ENCODE measurements at places on chromosomes 5 and 9. TPM values are rescaled to one million over a fixed set of nuclear protein-coding genes. Genes with fewer than 3 reads are reported as not detected.
A peak's percentile ranks its signal among the peaks of the same experiment; 100 is the strongest.

DNA sequence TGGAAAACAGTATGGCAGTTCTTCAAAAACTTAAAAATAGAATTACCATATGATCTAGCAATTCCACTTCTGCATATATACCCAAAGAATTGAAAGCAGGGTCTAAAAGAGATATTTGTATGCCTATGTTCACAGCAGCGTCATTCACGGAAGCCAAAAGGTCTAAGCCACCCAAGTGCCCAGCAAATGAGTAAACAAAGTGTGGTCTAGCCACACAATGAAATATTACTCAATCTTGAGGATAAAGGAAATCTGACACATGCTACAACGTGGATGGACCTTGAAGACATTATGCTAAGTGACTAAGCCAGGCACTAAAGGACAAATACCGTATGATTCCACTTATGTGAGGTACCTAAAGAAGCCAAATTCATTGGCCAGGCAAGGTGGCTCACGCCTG is 11.1 kb upstream of the MED27 start:
- H3K27ac ChIP-seq = no peak overlapping the region
- H3K36me3 ChIP-seq = no peaks in the 10 kb centered on the region
- H3K4me1 ChIP-seq = peaks cover 4% of the 10 kb centered on the region
- no peak for DNase-seq
- H3K27me3 ChIP-seq = peaks cover 22% of the 10 kb centered on the region

Gene STKLD1
- total RNA-seq = 0.52 TPM

- no peak overlapping the region for H3K27ac ChIP-seq
- H3K27me3 ChIP-seq = no peaks in the 10 kb centered on the region
- no peak for DNase-seq
Measured at GRCh38 chr5:113052041-113052795, 75.6 kb downstream of the DCP2 start.

GRCh38 chr5:168706655-168707069 is 127.5 kb upstream of the PANK3 start:
- H3K4me3 ChIP-seq = no peak overlapping the region
- DNase-seq = peak; percentile 40
- H3K4me1 ChIP-seq = no peaks in the 10 kb centered on the region
- H3K36me3 ChIP-seq = no peaks in the 10 kb centered on the region
- no peak overlapping the region for H3K27ac ChIP-seq

Gene TICAM2
- 0.27 TPM for total RNA-seq

DNA sequence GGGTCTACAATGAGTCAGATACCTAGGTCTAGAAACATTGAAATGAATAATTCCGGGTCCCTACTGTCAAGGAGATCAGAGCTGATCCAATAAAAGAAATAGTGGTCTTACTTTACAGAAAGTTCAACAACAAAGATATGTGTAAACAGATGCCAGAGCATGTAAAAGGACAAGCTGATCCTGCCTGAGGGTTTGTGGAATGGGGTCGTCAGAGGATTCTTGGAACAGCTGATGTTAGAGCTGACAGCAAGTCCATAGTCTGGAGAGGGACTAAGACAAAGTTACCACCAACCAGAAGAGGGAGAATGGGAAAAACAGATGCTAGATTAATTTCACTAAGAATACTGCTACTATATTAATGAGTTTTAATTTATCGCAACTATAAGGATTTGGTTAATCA is 71.5 kb downstream of the FREM1 start:
- no peak overlapping the region for H3K4me3 ChIP-seq
- no peaks in the 10 kb centered on the region for H3K36me3 ChIP-seq
- no peak overlapping the region for H3K27ac ChIP-seq
- H3K27me3 ChIP-seq = peaks cover 4% of the 10 kb centered on the region
- H3K4me1 ChIP-seq = no peaks in the 10 kb centered on the region
- no peak for DNase-seq

GRCh38 chr5:170183816-170184687 is 48.7 kb upstream of the C5orf58 start:
- no peaks in the 10 kb centered on the region for H3K4me1 ChIP-seq
- no peaks in the 10 kb centered on the region for H3K36me3 ChIP-seq
- no peak overlapping the region for H3K4me3 ChIP-seq
- peak; percentile 66 for DNase-seq

DNA sequence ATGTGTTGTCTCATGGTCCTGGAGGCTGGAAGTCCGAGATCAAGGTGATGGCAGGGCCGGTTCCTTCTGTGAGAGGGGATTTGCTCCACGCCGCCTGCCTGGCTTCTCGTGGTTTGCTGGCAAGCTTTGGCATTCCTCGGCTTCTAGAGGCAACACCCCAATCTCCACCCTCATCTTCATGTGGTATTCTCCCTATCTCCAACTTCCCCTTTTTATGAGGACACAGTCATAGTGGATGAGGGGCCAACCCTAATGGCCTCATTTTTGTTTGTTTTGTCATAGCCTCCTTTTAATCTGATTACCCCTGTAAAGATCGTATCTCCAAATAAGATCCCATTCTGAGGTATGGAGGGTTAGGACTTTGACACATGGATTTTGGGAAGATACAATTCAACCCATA is 41.7 kb upstream of the CLK4 start:
- peaks cover 17% of the 10 kb centered on the region for H3K4me1 ChIP-seq
- no peak overlapping the region for H3K27ac ChIP-seq
- peaks cover 16% of the 10 kb centered on the region for H3K27me3 ChIP-seq

DNA sequence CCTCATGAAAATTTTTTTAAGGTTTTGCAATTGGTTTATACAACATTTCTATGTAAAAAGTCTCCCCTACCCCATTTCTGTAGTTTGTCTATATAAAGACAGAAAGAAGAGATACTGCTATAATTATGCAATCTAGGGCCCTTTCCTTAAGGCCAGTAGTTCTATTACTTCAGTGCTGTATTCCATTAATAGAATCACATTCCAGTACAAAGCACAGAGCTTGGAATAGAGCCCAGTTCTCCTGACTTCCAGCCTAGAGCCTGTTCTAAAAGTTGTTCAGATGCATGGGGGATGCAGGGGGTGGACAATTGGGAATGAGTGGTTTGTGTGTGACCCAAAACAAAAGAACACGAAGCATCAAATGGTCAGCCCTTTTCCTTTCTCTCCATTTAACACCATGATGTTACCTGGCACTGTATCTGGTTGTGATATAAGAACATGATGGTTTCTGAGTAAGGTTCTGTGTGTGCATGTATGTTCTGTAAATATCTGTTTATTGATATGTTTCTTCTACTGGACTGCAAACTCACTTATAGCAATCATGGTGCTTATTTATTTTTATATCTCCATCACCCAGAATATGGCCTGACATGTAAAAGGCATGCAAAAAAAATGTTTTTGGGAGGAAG is 8.2 kb upstream of the GRAMD2B start:
- H3K27ac ChIP-seq = no peak overlapping the region
- peaks cover 6% of the 10 kb centered on the region for H3K4me1 ChIP-seq
- DNase-seq = no peak
- no peaks in the 10 kb centered on the region for H3K36me3 ChIP-seq
- H3K27me3 ChIP-seq = no peaks in the 10 kb centered on the region

GRCh38 chr5:59238126-59238902 is 655.2 kb downstream of the PDE4D start:
- peaks cover 18% of the 10 kb centered on the region for H3K27me3 ChIP-seq
- H3K4me1 ChIP-seq = peaks cover 16% of the 10 kb centered on the region
- peak; percentile 11 for DNase-seq
- H3K4me3 ChIP-seq = no peak overlapping the region
- H3K27ac ChIP-seq = no peak overlapping the region

DNA sequence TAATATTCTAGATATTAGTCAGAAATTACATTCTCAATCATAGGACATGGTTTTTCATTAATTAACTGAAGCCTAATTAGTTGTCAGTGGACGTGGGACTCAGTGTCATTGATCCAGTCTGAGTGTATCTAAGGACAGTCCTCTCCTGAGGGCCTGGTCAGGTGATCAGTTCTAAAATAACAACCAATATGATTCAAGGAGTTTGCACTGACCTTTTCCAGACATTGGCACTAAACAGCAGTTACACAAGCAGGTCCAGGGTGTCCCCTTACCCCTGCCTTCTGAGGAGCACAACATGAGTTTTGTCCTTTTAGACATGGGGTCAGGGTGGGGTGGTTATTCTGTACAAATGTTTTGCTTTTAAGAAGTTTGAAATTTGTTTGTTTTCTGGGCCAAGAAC is 97.8 kb downstream of the CMYA5 start:
- no peaks in the 10 kb centered on the region for H3K36me3 ChIP-seq
- H3K27me3 ChIP-seq = peaks cover 2% of the 10 kb centered on the region
- no peaks in the 10 kb centered on the region for H3K4me1 ChIP-seq
- no peak overlapping the region for H3K4me3 ChIP-seq
- no peak overlapping the region for H3K27ac ChIP-seq
- no peak for DNase-seq

- H3K4me3 ChIP-seq = no peak overlapping the region
- peak overlapping the region; percentile 58 for H3K27ac ChIP-seq
- no peaks in the 10 kb centered on the region for H3K27me3 ChIP-seq
Measured at GRCh38 chr9:89527084-89527483, 29.2 kb upstream of the SEMA4D start.

GRCh38 chr9:77647267-77648233 is 572 bp downstream of the GNA14 start:
- no peaks in the 10 kb centered on the region for H3K36me3 ChIP-seq
- DNase-seq = peak; percentile 14
- no peak overlapping the region for H3K27ac ChIP-seq
- H3K4me1 ChIP-seq = peaks cover 10% of the 10 kb centered on the region
- H3K4me3 ChIP-seq = peak overlapping the region; percentile 68

Gene CNTNAP3
- not detected for total RNA-seq

DNA sequence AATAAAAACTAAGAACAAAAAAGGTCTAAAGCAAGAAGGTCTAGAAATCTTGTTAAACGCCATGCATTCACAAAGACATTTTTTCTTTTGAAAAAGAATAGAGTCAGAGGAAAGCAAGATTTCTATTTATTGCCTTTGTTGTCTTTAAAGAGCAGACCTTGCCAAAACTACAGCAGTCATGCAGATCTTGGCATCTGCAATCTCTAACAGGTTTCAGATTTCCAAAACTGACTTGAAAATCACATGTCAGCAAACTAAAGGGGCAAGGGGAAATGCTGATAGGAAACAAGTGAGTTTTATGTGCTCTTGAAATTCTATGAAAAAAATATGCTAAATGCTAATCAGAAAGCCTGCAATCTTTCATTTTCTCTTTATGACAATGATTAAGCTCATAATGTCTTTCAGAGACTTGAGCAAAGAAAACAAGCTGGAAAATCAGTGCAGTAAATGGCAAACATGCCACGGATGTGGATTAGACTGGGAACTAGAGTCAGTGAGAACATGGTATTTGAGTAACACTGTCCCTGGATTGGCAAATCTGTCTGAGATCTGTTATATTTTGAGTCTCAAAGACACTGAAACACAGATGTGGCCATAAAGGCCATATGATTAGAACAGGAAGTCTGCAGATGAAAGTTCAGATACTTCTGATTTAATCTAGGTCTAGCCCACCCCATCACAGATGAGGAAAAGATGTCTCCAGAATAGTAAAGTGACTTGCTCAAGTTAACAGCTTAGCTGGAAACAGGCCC is 361.4 kb upstream of the RPS23 start:
- DNase-seq = no peak
- H3K4me3 ChIP-seq = no peak overlapping the region
- no peaks in the 10 kb centered on the region for H3K36me3 ChIP-seq
- H3K27ac ChIP-seq = no peak overlapping the region

- H3K4me3 ChIP-seq = no peak overlapping the region
- H3K27ac ChIP-seq = no peak overlapping the region
- peaks cover 19% of the 10 kb centered on the region for H3K4me1 ChIP-seq
- H3K27me3 ChIP-seq = no peaks in the 10 kb centered on the region
- DNase-seq = no peak
Measured at GRCh38 chr9:7936996-7937395, 137.4 kb upstream of the DMAC1 start.

GRCh38 chr5:10352430-10353240 is 860 bp upstream of the MARCHF6 start:
- H3K4me3 ChIP-seq = peak overlapping the region; percentile 94
- no peaks in the 10 kb centered on the region for H3K27me3 ChIP-seq
- DNase-seq = peak; percentile 47
- peak overlapping the region; percentile 98 for H3K27ac ChIP-seq
- peaks cover 2% of the 10 kb centered on the region for H3K36me3 ChIP-seq
- peaks cover 31% of the 10 kb centered on the region for H3K4me1 ChIP-seq

GRCh38 chr9:68690088-68690487 is 15.0 kb upstream of the PIP5K1B start:
- no peak overlapping the region for H3K4me3 ChIP-seq
- H3K36me3 ChIP-seq = no peaks in the 10 kb centered on the region
- H3K27me3 ChIP-seq = peaks cover 25% of the 10 kb centered on the region
- DNase-seq = no peak
- H3K27ac ChIP-seq = no peak overlapping the region

Measured in activated CD8-positive, alpha-beta T cell treated with anti-CD3 and anti-CD28 coated beads for 36 hours (primary cell).